NCI-H446 (cell line): ENCODE measurements at places on chromosomes 16 and 17.

GRCh38 chr16:31064882-31065461 lies 9.1 kb downstream of the ZNF668 start:
- no peak for DNase-seq

- DNase-seq = no peak
Observed at GRCh38 chr16:50668368-50669008, 12.6 kb downstream of the SNX20 start.

GRCh38 chr16:5505091-5505887 lies 407.7 kb upstream of the EEF2KMT start:
- DNase-seq = no peak

- peak; percentile 55 for DNase-seq
Observed at GRCh38 chr16:4293822-4294457, 21.1 kb upstream of the TFAP4 start.

GRCh38 chr16:81815429-81815766 lies 36.3 kb downstream of the PLCG2 start:
- no peak for DNase-seq

GRCh38 chr16:15876503-15876902 lies 11.9 kb downstream of the CEP20 start:
- DNase-seq = no peak

DNA sequence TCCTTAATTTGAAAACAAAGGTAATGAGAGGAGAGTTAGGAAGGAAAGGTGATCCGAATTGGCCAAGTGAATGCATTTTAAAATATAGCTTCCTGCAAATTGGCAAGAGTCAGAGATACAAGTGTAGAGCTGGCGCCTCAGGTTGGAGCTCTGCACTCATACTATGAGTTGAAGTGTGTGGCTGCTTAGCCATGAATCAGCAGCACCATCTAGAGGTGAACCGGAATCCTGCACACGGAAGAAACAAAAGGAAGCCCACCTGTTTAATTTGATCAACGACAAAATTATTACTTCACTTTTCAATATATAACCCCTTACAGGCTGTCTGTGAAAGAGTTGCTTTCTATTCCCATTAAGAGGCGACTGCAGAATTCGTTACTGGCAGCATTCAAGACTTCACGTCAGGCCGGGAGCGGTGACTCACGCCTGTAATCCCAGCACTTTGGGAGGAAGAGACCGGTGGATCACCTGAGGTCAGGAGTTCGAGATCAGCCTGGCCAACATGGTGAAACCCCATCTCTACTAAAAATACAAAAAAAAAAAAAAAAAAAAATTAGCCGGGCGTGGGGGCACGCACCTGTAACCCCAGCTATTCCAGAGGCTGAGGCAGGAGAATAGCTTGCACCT lies 1253.7 kb upstream of the CDH8 start:
- DNase-seq = peak; percentile 60

DNA sequence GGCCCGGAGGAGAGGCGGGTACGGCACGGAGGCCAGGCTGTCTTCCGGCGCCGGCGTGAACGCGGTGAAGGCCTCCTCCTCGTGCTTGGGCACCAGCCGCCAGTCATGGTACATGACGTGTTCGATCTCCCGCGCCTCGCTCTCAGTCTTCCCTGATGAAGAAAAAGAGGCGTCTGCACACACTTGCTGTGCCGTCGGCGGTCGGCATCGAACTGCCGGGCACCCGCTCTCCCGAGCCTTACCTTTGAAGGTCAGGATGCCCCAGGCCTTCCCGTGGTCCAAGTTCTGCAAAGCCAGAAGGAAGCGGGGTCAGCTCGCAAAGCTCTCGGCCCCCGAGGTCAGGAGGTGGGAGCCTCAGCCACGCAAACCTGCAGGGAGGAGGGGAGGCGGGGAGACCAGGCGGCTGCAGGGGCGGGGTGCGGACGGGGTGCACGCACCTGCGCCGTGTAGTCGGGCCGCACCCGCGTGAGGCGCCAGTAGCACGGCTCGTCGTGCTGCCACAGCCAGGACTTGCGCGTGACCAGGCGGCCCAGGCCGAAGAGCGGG lies at the start of gene EME2:
Gene EME2 (plus strand): TSS at position 449 of the 546 bp plus-strand sequence. CDS start 418 bp downstream, outside the sequence.
- no peak for DNase-seq

GRCh38 chr16:62755938-62756337 lies 719.7 kb upstream of the CDH8 start:
- no peak for DNase-seq

DNA sequence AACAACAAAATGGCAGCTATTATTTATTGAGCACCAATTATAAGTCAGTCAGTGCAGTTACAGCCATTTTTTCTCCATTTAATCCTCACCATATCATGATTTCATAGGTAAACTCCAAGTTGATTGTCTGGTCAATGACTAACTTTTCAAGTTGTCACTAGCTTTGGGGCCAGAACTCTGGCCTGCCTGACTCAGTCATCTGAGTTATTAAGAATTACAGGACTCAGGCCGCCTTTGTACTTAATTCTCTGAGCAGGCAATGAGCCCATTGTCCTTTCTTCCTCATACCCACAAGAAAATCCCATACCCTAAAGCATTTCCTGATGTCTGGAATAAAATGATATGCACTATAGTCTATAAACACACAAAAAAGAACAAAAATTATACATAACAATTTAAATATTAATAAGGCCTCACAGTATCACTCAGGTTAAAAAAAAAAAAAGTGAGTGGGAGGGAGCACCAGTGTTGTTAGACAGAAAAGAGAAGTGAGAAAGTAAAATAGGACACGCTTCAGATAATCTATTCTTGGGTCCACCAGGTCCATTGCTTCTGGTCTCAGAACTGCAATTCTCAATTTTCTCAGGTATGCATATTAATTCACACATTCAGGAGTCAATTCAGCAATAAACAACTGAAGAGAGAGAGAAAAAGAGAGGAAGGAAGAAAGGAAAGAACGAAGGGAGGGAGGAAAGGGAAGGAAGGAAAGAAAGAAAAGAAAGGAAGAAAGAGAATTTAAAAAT lies 70.2 kb downstream of the SPAG9 start:
- no peak for DNase-seq

DNA sequence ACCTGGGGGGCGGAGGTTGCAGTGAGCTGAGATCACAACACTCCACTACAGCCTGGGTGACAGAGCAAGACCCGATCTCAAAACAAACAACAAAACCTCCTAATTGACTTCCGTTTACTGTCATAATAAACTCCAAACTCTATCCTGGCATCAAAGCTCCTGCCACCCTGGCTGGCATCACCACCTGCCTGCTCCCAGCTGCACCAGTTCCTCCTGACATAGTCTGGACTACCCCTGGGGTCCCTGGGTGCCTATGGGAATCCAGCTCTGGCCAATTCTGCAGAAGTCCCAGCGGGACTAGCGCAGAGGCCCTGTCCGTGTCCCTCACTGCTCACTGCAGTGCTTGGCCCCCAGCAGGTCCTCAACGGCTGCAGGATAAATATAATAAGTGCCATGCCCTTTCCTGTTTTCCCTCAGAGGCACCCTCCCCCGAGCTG lies 723 bp downstream of the NTHL1 start:
- DNase-seq = no peak

DNA sequence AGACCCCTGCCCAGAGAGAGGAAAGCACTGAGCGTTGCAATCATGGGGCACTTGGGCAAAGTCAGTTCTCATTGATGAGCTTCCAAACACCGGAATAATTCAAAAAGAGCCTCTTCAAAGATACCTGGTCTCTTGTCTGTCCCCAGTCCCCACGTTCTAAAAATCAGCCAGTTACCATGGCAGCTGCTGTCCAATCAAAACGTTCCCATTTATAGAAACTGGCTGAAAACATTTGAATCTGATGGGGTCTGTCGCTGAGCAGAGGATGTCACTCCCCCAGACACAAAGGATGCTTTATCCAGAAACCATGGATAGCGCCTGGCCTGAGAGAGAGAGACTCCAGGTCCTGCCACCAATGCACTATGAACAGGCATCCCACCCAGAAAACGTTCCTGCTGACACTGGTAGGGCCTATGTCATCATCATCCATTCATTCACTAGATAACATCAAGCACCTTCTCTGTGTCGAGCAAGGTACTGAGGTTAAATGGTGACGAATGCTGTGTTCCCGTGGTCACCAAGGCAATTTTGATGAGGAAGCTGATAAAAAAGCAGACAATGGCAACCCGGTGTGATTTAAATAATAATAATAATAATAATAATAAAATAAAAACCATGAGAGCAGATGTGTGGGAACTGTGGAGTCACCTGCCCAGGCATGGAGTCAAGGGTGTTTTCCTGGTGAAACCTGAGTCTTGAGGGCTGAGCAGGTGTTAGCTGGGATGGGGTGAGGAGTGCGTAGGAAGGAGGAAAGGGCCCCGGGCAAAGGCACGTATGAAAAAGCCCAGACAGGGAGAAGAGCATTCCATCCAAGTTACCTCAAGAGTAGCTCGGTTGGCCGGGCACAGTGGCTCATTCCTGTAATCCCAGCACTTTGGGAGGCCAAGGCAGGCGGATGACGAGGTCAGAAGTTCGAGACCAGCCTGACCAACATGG lies 19.0 kb upstream of the CALB2 start:
- DNase-seq = no peak

GRCh38 chr16:81374550-81374949 lies 59.8 kb downstream of the GAN start:
- no peak for DNase-seq

- no peak for DNase-seq
Observed at GRCh38 chr16:4691666-4692412, 1.5 kb upstream of the NUDT16L1 start.

- no peak for DNase-seq
Observed at GRCh38 chr16:87802670-87803069, 36.9 kb upstream of the KLHDC4 start.

DNA sequence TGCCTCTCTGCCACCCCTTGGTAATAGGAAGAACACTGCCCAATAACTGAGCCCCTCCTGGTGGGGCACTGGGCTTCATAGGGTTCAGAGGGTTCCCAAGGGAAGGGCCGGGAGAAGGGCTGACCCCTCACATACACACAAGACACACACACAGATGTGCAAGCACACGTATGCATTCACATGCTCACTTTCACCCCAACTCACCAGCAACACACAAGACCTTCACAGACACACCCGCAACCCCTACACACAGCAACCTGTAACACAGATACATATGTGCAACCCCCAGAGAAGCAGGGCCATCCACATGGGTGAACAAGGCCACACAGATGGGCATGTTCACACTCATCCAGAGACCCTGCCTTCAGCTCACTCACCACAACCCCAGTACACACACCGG lies 225.1 kb downstream of the ZNF423 start:
- no peak for DNase-seq

DNA sequence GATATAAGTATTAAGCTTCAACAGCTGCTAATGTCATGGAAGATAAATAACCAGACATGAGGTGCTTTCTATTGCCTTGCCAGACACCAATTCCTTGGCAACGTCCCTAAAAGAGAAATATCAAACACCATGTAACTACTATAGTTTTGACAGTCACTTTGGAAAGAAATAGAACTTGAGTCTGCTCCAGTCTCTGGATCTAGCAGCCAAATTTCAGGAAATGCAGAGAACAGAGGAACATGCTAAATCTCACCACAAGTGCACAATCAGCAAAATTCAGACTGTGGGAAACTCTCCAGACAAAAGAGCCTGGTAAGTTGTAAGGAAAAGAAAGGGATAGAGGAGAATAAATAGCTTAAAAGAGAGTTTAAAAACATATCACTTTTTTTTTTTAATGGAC lies 28.4 kb upstream of the TANC2 start:
- DNase-seq = peak; percentile 5

DNA sequence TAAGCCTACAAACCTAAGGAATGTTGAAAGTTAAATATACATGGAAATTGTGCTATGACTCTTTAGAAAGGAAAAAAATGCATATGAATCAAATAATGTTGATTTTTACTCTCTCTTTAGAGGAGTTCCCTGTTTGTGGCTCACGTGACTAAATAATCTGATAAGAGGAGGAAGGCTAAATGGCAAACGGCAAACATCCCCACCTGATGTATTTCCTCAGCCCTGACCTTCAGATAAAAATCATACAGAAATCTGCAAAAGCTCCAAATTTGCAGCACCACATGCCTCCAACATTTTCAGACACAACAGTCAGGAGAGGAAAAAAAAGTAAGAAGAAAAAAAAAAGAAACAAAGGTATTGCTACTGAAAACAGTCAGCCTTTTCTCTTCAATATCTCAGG lies 423.0 kb upstream of the PSMD7 start:
- DNase-seq = no peak

GRCh38 chr17:20234276-20234675 lies 225.1 kb downstream of the SPECC1 start:
- DNase-seq = no peak

DNA sequence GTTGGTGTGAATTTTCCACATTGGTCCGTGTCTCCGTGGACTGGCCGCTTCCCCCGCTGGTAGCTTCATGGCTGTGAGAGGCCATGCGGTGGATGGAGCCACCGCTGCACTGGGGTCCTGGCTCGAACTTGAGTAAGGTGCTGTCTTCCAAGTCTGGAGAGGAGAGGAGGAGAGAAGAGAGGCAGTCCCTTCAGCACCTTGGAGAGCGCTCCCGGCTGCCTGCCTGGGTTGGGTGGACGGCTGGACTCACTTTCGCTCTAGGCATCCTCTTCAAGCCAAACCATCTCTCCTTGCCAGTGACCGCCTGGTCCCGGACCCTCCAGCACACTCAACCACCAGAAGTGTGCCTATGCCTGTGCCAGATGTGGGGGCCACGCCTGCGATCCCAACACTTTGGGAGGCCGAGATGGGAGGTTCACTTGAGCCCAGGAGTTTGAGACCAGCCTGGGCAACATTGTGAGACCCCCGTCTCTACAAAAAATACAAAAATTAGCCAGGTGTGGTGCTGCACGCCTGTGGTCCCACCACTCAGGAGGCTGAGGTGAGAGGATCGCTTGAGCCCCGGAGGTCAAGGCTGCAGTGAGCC lies 6.2 kb downstream of the JPH3 start:
- no peak for DNase-seq

- no peak for DNase-seq
Observed at GRCh38 chr17:59530531-59530930, 34.9 kb upstream of the DHX40 start.

DNA sequence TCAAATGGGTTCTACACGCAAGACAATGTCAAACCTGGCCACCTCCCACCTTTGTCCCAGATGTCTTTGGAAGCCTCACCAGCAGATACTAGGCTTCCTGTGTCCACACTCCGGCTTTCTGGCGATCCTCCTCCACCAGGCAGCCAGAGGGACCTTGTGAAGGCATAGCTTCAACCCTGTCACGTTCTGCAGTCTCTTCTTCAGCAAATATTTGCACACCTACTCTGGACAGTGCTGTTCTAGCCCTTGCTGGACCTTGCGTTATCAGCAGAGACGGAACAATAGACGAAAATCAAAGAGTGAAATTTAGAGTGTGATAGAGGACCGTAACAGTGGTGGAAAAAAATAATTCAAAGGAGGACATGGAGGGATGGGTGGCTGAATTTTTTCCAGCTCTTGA lies 38.5 kb upstream of the KIFC3 start:
- DNase-seq = no peak

- DNase-seq = no peak
Observed at GRCh38 chr17:39949028-39949427, 13.8 kb upstream of the GSDMA start.

GRCh38 chr17:56744721-56745120 lies 89.0 kb downstream of the C17orf67 start:
- peak; percentile 28 for DNase-seq

GRCh38 chr17:76691379-76692191 lies 19.2 kb downstream of the MXRA7 start:
- no peak for DNase-seq

- no peak for DNase-seq
Observed at GRCh38 chr16:70700101-70701020, 14.5 kb upstream of the MTSS2 start.

GRCh38 chr16:51666821-51667220 lies 515.8 kb upstream of the SALL1 start:
- no peak for DNase-seq

- DNase-seq = no peak
Observed at GRCh38 chr16:20916289-20916688, 15.7 kb downstream of the LYRM1 start.

- no peak for DNase-seq
Observed at GRCh38 chr16:63287401-63287800, 1251.2 kb upstream of the CDH8 start.
